ENCODE measurements at places on chromosomes 2 and 18.

- DNase-seq = no peak
These were observed 74.3 kb upstream of the NPAS2 start for GRCh38 chr2:100745604-100746003.

DNA sequence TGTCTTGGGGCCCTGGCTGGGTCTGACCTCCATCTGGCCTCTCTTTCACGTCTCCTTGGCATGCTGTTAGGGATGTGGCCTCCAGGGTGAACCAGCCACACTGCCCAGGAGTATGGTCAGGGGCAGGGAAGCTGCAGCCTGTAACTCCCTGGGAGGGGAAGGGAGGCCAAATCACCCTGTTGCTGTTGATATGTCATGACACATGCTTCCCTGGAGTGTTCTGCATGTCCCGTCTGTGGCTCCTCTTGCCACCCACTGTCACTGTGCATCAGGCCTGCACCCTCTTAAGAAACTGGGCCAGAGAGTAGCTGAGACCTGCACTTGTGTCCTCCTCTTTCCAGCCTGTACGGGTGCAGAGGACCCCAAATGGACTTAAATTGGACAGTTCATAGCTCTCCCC, 221.3 kb downstream of the FHOD3 start:
- DNase-seq = no peak

DNA sequence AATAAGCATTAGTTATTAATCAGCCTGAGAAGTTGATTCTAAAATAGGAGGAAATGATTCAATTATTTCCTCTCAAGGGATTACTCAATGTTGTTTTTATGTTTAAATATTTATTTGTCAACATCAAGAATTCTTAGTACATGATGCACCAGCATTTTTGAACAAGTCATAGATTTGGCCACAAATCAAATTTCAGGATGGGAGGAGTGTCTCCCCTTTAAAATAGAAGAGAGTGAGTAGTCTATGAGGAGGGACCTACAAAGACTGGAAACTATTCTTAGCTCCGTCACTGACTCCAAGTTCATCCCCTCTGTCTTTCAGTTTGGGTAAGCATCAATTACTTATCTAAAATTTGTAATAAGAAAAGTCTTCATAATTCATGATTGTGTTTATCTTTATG, 18.6 kb upstream of the IL18R1 start:
- DNase-seq = no peak

DNA sequence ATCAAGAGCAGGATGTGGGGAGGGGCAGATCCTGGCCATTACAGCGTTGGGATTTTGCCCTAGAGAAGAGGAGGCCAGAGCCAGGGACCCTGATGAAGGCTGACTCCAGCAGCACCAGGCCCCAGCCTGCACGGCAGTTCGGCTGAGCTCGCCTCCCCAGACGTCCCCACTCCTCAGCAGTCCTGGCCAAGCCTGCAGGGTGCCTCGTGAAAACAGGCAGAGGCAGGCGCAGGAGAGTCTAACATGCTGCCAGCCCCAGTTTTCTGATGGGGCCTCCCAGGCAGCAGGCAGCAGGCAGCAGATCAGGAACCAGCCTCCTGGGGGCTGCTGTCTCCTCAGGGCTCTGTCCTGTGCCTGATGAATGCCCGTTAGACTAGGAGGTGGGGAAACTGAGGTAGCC, 19.7 kb upstream of the GLI2 start:
- DNase-seq = no peak

DNA sequence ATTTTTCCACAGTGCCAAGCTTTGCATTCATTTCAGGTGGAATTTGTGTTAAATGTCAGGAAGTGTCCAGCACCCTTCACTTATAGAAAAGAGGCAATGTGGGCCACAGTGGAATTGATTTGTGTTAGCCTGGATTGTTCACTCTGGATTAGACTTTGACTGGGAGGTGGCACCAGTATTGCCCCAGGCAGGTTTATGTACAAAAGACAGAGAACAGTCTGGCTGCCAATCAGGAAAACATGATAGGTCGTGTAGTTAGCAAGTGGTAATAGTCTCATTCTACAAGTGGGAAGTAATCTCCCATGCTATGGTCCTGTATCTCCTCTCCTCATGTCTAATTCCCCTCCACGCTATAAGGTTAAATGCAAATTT, 45.6 kb downstream of the RAB27B start:
- DNase-seq = no peak

DNA sequence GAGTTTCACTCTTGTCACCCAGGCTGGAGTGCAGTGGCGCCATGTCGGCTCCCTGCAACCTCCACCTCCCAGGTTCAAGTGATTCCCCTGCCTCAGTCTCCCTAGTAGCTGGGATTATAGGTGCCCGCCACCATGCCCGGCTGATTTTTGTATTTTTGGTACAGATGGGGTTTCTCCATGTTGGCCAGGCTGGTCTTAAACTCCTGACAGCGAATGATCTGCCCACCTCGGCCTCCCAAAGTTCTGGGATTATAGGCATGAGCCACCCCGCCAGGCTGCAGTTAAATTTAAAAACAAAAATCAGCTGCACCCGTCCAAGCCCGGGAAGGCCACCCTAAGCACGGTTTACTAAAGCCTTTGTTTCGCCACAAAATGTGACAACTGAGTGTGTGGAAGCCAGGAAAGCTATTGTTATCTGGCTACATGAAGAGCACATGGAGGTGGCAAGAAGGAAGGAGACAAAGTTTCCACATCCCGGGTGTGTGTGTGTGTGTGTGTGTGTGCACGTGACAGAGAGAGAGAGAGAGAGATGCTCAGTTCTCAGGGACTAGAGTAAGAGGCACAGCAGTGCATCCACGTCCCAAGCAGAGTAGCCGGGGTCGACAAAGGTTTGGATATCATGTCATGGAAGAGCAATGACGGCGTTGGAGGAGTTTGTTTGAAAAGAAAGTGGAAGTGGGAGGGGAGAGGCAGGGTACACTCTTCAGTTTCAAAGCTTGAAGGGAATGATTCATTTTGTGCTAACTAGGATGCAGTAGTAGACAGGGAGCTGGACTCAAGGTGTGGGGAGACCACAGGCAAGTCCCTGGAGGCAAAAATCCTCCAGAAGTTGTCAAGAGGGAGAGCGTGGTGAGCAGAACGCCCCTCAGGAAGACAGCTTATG, 20.1 kb downstream of the INPP5D start:
- DNase-seq = no peak

DNA sequence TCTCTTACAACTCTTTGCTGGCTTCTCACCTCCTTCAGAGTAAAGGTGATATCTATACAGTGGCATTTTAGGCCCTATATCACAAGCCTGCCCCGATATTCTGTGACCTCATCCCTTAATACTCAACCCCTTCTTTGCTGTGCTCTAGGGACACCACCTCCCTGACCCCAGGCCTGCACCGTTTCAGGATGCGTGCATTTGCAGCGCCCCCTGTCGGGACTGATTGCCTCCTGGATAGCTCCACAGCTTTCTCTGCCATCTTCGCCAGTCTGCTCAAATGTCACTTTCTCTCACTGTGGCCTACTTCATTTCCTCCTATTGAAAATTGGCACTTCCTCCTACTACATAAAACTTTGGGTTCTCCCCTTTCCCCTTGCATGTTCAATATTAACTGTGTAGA, 289.6 kb downstream of the SOCS6 start:
- DNase-seq = no peak
